Activated naive CD4-positive, alpha-beta T cell treated with anti-CD3 and anti-CD28 coated beads, Interleukin-2, amount 50 U/mL, for 16 hours (primary cell): ENCODE measurements at places on chromosomes 5 and 9.

DNA sequence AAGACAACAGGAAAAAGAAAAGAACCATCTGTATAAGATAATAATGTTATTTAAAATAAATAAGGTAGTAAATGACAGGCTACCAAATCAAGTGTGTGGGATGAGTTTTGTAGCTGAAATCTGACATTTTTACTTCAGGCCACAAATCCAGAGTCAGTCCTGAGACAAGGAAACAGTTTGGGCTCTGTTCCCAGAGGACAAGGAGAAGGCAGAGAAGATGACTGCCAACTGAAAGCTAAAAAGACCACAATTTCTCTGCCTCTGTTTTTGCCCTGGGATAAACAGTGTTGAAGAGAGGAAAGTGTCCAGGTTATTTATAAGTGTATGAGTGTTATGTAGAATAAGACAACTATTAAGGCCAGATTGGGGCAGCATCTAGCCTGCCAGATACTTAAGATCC is 180.5 kb downstream of the NFIB start:
- DNase-seq = no peak

GRCh38 chr5:14032918-14033317 is 88.4 kb upstream of the DNAH5 start:
- no peak for DNase-seq

DNA sequence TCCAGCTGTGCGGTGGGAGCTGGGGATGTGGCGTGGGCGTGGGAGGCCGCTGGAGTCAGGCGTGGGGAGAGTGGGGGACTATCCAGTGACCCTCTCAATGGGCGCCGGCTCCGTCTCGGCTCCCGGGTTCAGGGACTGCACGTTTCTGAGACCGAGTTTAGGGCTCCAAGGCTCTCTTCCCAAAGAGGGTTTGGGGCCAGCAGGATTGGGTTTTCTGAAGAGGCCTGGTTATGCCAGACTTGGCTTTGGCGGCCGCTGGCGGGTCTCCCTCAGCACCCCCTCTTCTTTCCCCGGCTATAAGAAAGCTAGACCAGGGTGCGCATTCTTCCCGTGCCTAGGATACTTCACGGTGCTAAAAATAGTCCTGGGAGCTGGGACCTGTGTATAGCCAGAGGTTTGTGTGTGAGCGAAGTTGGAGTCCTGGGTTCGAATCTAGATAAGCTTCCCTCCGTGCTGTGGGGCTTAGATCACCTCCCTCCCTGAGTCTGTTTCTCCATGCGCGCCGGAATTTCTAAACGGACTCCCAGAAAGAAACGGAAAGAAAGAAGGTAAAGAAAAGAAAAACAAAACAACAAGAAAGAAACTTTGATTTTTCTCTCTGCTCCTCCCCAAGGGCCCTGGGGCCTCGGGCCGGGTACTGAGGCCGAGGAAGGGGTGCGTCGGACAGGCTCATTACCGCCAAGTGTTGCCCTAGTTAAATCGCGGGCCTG is 5.0 kb downstream of the HAND1 start:
- DNase-seq = no peak

DNA sequence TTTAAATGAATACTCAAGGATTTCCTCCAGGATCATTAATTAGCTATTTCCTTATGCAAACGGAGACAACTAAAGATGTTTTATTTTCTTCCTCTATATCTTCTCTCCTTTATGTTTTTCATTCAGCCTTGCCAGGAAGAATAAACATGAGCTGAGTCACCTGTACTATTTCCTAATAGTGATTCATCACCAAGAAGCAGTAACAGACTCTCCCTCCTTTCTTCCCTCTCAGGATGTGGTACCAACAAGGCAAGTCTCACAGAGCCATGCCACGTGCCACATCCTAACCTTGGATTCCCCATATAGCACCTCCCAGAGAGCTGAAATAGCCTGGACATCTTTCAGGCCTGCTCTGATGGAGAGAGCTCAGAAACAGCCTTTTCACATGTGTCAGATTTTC is 758.6 kb upstream of the DMAC1 start:
- no peak for DNase-seq

GRCh38 chr5:36531401-36531800 is 75.0 kb upstream of the SLC1A3 start:
- DNase-seq = no peak

DNA sequence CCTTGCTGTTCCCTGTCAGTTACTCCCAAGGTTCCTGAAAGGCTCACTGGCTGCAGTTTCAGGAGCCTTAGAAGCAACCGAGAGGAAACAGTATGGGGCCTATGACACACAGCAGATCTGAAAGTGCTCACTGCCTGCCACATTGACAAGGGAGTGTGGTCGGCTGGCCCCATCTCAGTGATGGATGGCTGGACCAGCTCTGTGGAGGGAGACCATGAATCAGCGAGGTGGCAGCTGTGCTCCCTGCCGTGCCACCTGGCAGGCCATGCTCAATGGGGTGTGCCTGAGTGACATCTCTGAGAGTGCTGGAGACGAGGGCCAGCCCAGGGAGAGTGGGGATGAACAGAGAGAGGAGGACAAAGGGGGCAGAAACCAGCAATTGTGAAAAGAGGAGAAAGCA is 49.1 kb downstream of the DOCK2 start:
- DNase-seq = no peak

- peak; percentile 41 for DNase-seq
Measured at GRCh38 chr5:50711280-50711679, 44.8 kb downstream of the PARP8 start.

GRCh38 chr9:8659108-8659507 is 859.5 kb upstream of the DMAC1 start:
- DNase-seq = no peak

GRCh38 chr5:11383506-11384095 is 520.6 kb downstream of the CTNND2 start:
- DNase-seq = no peak

- DNase-seq = no peak
Measured at GRCh38 chr9:71920456-71921189, 9.2 kb downstream of the C9orf85 start.

- DNase-seq = no peak
Measured at GRCh38 chr5:135287551-135287950, 111.5 kb downstream of the MACROH2A1 start.

GRCh38 chr9:33791117-33791516 is 4.2 kb upstream of the PRSS3 start:
- DNase-seq = no peak

- no peak for DNase-seq
Measured at GRCh38 chr9:34558919-34559623, 30.5 kb downstream of the CNTFR start.

DNA sequence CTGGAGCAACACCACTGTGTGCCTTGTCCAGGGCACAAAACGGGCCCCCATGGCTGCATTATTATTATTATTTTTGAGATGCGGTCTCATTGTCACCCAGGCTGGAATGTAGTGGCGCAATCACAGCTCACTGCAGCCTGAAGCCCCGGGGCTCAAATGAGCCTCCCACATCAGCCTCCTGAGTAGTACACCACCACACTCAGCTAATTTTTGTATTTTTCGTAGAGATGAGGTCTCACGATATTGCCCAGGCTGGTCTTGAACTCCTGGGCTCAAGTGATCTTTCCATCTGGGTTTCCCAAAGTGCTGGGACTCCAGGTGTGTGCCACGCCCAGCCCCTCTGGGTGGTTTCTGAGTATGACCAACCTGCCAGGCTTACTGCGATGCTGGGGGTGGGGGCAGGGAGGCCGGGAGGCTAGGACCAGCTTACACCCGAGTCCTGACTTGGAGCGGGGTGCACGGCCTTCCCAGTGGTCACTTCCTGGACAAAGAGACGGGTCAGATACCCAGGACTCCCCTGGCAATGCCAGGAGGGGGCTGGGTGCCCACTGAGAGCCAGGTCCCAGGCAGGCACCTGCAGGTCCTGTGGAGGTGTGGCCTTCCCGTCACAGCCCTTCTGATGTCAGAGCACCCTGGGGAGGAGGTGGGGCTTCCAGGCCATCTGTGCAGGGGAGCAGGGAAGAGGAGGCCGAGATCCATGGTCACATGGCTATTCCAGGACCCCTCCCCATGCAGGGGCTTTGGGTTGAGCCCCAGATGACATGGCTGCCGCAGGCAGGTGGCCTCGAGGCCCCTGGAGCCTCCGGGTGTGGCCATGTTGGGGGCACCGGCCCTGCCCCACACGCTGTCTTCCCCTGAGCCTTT is 8.3 kb upstream of the NRARP start:
- DNase-seq = no peak

DNA sequence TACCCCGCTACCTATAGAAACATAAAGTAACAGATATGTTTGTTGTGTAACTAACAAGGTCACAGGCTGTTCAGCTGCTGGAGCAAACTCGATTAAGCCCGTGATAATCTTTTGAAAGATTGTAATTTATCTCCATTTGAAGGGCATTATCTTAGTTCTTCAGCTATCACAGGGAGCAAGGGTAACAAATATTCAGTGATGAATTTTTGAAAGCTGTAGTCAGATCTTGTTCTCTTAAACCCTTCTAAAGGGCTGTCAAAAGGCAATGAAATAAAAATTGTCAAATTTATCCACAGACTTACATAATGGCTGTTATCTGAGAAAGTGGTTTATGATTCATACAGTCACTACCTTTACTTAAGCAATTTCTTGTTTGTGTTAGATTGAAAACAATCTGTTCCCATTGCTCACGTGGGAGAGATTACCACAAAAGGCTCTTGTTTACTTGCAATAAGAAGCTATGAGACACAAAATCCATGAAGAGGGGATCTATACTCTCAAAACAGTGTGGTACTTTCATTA is 78.3 kb upstream of the ZNF608 start:
- no peak for DNase-seq

DNA sequence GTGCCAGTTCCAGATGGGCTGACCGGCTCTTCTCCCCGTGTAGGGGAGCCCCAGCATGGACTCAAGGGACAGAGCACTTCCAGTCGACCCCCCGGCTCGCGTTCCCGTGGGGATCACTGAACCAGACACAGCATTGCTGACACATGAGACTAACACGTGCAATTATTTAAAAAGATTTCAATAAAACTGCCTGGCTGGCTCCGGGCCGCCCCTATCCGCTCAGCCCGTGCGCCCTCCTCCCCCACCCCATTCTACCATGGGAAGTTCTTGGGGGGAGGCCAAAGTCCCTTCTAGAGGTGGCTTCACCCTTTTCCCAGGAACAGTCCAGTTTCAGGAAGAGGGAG is 4.7 kb downstream of the TESK1 start:
- DNase-seq = no peak

GRCh38 chr9:94611638-94612068 is 18.0 kb upstream of the FBP2 start:
- peak; percentile 64 for DNase-seq

GRCh38 chr5:39424736-39425637 is at the start of gene DAB2:
DAB2 (minus strand) TSS chr5:39424980; CDS start chr5:39394320, 30,660 bp downstream.
- peak; percentile 49 for DNase-seq

GRCh38 chr5:166340039-166340438 is 1951.4 kb upstream of the WWC1 start:
- no peak for DNase-seq

DNA sequence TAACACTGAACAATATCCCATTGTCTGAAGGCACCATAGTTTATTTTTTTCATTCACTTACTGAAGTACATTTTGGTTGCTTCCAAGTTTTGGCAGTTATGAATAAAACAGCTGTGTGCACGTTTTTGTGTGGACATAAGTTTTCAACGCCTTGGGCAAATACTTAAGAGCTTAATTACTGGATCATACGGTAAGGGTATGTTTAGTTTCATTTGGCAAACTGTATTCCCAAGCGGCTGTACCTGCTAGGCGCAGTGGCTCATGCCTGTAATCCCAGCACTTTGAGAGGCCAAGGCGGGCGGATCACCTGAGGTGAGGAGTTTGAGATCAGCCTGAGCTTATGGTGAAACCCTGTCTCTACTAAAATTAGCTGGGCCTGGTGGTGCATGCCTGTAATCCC is 63.7 kb upstream of the FAM120A start:
- DNase-seq = no peak

- no peak for DNase-seq
Measured at GRCh38 chr5:143207563-143208364, 195.7 kb downstream of the NR3C1 start.

GRCh38 chr5:93019896-93020295 is 561.1 kb downstream of the NR2F1-AS1 start:
- DNase-seq = no peak

DNA sequence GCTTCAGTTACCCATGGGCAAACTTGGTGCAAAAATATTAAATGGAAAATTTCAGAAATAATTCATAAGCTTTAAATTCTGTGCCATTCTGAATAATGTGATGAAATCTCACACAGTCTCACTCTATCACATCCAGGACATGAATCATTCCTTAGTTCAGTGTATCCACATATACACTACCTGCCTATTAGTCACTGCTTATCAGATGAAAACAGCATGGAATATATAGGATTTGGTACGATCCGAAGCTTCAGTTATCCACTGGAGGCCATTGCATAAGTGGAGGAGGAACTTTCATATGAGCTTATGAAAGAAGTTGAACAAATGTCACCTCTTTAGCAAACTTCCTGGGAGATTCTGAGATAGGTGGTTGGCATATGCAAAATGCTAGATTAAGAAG is 64.2 kb downstream of the GAPVD1 start:
- no peak for DNase-seq

- peak; percentile 32 for DNase-seq
Measured at GRCh38 chr9:114504341-114505186, 709 bp downstream of the WHRN start.

DNA sequence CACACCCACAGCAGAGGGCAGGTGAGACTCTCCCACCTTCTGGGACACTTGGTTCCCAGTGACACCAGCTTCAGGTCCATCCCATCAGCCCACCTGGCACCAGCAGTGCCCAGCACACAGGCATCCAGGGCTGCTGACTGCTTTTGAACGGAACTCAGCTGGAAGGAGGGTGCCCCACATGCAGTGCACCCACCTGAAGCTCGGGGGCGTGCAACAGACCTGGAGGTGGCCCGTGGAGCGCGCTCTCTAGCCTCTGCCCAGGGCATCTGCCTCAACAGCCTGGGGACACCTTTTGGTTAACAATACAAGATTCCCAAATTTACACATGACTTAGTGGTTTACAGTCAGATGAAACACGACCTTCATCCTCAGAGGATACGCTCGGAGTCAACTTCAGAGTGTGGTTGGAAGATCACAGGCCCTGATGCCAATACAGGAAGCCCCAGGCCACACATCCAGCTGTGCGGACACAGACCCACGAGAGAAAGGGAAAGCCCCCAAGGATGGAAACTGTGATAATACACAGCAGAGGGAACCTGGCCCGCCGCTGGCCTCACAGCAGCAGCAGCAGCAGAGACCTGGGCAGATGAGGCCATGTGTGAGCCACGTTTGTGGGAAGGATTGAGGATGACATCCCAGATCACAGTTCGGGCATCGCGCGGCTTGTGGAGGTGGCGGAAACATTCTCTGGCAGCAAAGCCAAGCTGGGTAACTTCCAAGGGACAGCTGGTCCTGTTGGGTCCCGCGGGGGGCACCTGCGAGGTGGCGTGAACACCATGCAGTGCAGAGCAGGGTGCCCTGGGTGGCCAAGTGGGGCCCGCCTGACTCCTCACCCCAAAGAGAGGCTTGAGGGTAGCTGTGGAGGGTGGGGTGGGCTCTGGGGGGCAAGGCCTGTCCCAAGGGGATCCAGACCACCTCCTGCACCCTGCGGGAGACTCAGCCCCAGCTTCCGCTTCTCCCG is 64.0 kb downstream of the SECISBP2 start:
- no peak for DNase-seq

DNA sequence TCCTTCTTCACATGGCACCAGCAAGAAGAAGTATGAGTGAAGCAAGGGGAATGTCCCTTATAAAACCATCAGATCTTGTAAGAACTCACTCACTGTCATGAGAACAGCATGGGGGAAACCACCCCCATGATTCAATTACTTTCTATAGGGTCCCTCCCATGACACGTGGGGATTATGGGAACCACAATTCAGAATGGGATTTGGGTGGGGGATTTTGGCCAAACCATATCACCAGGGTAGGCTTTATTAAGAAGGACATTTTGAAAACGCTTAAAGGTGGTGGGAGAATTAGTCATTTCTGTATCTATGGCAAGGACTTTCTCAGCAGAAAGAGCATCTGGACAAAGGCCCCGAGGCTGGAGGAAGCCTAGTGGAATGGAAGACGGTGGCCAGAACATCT is 100.2 kb upstream of the ADAMTS16 start:
- no peak for DNase-seq
